CD4-positive, alpha-beta T cell treated with Interleukin-1 beta for 1 hour (primary cell): ENCODE measurements at places on chromosomes 5 and 9.

DNA sequence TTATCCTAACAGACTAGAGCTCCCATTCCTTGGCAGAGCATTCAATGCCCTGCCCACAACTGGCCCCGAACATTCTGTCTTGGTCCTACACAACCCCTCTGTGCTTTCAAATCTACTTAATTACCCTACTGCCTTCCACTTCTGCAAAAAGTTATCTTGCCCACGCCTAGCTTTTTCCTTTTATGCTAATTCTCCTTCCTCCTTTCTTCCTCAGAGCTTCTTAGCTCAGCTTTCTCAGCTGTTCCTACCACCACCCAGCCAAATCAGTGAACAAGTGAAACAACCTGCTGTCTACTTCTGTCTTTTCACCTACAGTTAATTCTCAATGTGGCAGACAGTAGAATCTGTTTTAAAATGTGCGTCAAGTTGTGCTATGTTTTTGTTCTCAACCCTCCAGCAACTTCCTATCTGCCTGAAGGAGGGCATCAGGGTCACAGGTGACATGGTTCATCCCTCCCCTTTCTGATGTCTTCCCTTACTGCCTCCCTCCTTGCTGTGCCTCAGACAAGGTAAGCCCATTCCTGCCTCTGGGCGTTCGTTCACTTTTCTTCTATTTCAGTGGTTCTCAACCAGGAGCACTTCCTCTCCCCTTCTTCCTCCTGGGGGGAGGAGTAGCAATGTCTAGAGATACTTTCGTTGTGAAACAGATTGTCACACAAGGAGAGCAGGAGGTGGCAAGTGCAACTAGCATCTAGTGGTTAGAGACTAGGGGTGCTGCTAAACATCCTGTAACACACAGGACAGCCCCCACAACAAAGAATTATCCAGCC is 1.3 kb upstream of the REEP5 start:
- peak; percentile 33 for DNase-seq

DNA sequence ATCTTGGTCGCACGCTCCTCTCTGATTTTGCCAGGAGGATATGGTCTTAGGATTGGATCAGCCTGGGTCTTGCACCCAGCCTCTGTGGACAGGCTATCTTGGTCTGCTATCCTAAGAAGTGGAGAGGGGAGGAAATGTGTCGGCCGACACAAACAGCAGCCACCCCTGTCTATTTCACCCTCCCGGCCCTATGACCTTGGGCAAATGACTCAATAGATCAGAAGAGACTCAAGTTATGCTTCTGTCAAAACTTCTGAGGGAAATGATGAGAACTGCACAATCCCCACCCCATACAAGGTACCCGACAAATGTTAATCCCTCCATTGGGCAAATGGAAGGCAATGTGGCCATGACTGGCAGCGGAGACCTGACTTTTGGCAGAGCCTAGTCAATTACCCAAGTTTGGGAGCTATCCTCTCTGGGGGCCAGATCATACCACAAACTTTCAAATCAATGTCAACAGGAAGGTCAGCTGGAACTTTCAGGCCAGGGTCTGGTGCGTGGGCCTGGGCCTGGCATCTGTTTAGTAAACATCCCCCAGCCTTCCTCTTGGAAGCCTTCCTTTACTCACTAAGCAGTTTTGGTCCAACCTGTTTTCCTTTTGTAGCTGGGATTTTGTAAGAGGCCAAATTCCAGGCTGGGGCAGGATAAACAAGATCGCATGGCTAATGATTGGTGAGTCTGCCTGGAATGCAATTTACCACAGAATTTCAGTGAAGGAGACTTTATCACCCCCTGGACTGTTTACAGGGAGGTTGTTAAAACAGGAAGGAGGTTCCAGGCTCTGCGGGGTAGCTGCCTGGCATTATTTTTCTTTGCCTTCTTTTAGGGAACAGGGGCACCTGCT is 64.2 kb upstream of the CPEB4 start:
- no peak for DNase-seq

DNA sequence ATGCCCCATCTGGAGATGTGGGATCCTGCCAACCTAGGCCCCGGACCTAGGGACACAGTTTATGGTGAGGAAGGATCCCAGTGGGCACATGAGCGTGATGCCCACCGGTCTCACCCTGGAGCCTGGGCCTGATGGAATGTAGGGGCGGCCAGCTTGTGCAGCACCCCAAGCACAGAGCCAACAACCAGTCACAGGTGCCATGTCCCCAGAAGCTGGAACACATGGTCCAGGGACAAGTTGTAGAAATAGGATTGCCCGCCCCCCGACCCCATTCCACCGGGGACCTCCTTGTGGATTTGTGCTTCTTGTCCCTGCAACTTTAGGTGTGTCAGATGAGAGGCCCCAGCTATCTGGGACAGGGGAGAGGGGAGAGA is 48.9 kb downstream of the C9orf50 start:
- no peak for DNase-seq

- no peak for DNase-seq
Measured at GRCh38 chr9:5552301-5552700, 42.0 kb downstream of the PDCD1LG2 start.

DNA sequence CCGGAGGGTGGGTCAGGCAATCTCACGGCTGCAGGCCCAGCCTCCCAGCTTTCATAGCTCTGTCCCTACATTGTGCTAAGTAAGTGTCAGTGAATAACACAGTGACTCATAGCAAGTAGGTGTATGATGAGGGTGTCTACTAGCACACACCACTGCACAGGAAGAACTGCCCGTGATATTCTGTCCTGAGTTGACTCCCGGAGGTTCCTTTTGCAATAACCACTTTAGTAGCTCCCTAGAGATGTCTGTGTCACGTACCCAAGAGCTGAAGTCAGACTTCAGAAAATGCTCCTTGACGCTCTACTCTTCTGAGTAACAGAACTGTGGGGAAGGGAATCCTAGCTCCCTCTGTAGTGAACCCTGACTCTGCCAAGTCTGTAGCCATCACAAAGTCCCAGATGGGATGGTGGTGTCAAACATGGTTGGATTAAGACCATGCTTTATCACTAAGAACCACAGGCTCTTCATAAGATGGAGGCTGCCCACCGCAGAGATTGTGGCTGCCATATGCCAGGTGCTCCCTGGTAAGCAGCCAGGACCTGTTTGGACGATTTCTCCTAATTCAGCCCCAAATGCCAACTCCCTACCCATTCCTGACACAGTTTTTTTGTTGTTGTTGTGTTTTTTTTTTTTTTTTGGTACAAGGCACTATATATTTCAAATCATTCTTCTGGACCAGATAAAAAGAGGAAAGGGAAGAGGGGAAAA is 352.6 kb upstream of the PANK3 start:
- DNase-seq = no peak

DNA sequence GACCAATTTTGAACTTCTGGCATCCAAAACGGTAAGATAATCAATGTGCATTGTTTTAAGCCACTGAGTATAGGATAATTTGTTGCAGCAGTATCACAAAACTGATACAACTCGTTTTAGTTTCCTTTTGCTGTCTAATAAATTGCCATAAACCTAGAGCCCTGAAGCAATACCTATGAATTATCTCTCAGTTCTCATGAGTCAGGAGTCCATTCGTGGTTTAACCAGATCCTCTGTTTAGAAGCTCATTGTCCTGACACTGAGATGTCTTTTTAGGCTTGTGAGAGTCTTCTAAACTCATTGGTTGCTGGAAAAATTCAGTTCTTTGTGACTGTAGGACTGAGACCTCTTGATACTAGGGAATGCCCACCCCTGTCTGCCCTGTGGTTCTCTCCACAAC is 262.9 kb downstream of the SEMA5A start:
- DNase-seq = no peak

DNA sequence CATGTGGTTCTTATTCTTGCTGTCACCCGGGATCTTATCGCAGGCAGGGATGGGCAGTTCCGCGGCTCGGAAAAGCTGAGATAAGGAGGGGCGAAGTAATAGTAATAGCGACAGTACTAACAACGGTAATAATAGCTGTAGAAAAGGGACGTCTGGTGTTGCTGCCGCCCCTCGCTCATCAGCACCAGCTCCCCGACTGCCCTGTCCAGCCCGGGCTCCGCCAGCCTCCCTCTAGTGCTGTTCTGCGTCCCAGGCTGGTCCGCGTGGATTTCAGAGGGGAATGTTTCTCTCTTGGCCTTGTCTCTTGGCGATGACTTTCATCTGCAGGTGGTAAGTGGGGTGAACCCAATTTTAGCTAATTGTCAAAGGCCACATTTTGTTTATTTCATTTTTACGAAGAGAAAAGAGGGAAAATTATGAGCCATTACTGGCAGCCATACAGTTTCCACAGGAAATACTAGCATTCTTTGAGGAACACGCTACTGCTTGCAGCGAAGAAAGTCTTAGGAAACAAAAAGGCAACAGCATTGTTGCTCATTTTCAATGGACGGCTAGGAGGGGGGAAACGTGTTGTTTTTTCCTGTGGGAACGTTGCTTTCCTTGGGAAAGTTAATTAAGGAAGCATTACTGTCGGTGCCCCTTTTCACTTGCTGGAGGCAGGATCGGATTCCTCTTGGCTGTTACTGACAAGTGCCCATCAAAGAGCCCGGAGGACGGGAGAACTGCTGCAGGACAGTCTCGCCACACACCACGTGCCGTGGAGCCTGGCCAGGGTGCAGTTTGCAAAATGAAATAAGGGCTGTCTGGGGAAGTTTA is 762 bp downstream of the SNCAIP start:
- DNase-seq = no peak

- DNase-seq = no peak
Measured at GRCh38 chr9:114015607-114016006, 62.5 kb downstream of the AMBP start.

- no peak for DNase-seq
Measured at GRCh38 chr9:89357331-89358197, 39.3 kb downstream of the SECISBP2 start.

- DNase-seq = no peak
Measured at GRCh38 chr5:80036615-80037014, 1.5 kb downstream of the THBS4 start.

GRCh38 chr9:35042081-35042604 is 30.3 kb downstream of the VCP start:
- DNase-seq = no peak

DNA sequence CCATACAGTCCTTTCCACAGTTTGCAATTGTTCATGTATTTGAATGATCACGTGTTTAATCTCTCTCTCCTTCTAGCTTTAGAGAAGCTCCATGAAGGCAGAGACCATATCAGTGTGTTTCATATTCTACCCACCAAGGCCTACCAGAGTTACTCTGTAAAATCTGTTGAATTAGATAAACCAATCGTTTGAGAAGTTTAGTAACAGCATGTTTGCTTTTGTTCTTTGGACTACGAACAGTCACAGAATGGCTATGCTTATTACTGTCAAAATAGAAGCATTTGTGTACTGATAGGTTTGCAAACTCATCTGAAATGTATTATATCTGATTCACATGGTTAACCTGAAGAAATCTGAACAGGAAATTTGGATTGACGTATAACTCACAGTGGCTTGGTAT is 93.8 kb downstream of the ITGA1 start:
- DNase-seq = no peak
